ENCODE measurements at places on chromosomes 12 and 14. TPM values are rescaled to one million over a fixed set of nuclear protein-coding genes. Genes with fewer than 3 reads are reported as not detected.
A peak's percentile ranks its signal among the peaks of the same experiment; 100 is the strongest.

- no peak for DNase-seq
Measured at GRCh38 chr14:98293576-98293975, 978.4 kb downstream of the BCL11B start.

The TBC1D30 gene
- 4.3 TPM for total RNA-seq

GRCh38 chr12:118404876-118405521, 28.6 kb downstream of the SUDS3 start:
- peak; percentile 39 for DNase-seq

The PRKAB1 gene
- total RNA-seq, result 23.9 TPM

GRCh38 chr12:122880155-122880667, 15.7 kb downstream of the VPS37B start:
- DNase-seq, result no peak

Measured in SJCRH30 (cell line).